ENCODE measurements at places on chromosomes 5 and 9.

GRCh38 chr5:164392531-164392930 lies 887.1 kb downstream of the MAT2B start:
- DNase-seq = no peak

DNA sequence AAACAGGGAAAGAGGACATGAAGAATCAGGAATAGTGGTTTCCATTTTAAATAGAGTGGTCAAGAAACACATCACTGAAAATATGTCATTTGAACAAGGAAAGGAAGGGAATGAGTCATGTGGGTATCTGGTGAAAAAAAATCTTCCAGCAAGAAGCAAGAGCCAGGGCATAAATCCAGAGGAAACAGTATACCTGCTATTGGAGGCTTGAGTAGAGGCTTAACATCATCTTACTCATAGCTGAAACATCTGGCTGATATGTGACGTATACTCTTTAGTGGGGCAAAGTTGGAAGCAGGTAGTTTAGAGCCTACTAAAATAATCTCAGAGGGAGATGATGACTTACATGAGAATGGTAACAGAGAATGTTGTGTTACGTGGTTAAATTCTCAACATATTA lies 517.2 kb downstream of the CAAP1 start:
- DNase-seq = no peak

DNA sequence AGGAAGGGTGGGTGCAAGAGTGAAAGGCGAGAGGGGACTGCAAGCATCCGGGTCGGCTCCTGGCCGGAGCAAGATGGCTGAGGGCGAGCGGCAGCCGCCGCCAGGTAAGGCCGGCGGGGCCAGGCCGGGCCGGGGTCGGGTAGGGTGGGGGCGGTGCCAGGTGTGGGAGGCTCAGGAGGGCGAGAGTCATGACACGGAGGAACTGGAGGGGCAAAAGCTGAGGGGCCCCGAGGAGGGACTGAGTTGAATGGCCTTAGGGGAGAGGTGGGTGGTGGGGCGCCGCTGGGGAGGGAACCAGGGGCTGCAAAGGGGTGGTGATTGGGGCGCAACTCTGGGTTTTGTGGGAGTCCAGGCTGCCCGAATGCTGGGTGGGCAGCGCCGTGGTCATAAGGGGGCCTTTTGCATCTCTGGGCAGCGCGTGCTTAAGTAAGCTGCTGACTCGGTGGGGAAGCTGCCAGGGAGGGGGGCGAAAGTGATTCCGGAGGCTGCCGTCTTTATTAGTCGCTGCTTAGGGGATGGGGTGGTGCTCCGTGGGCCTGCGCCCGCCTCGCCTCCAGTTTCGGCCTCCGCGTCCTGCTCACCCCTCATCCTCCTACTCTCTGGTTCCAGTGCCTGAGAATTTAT lies 425 bp downstream of the PTPA start:
- no peak for DNase-seq

GRCh38 chr9:136668983-136669790 lies 6.5 kb downstream of the EGFL7 start:
- DNase-seq = no peak

- DNase-seq = no peak
These were observed 56.6 kb downstream of the NDUFAF2 start for GRCh38 chr5:61001647-61002046.

- DNase-seq = no peak
These were observed 558.4 kb downstream of the BNC2 start for GRCh38 chr9:16312116-16312515.

DNA sequence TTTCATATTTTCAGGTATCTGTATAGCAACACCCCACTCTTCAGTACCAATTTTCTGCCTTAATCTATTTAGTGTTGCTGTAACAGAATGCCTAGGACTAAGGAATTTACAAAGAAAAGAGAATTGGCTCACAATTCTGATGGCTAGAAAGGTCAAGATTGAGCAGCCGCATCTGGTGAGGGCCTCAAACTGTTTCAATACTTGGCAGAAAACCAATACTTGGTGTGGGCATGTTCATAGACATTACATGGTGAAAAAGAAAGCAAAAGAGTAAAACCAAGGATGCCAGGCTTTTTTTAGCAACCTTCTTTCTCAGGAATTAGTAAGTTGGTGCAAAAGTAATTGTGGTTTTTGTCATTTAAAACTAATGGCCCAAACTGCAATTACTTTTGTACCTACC lies 1041.1 kb upstream of the CDH6 start:
- DNase-seq = no peak

GRCh38 chr9:83188277-83188676 lies 125.3 kb upstream of the RASEF start:
- no peak for DNase-seq

DNA sequence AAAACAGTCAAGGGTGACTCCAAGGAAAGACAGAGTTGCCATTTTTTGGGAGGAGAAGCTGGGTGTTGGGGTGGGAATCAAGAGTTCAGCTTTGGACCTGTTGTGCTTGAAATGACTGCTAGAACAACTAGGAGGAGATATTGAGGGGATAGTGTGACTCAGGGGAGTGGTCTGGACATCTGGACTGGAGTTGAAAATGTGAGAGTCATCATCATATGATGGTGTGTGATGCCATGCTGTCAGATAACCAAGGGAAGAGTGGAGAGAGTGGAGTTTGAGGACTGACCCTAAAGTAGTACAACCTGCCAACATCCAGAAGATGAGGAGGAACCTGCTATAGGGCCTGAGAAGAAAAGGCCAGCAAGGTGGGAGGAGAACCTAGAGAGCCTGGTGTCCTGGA lies 199.7 kb downstream of the ARHGEF28 start:
- no peak for DNase-seq

GRCh38 chr9:98767915-98768314 lies 28.4 kb downstream of the ANKS6 start:
- DNase-seq = no peak

DNA sequence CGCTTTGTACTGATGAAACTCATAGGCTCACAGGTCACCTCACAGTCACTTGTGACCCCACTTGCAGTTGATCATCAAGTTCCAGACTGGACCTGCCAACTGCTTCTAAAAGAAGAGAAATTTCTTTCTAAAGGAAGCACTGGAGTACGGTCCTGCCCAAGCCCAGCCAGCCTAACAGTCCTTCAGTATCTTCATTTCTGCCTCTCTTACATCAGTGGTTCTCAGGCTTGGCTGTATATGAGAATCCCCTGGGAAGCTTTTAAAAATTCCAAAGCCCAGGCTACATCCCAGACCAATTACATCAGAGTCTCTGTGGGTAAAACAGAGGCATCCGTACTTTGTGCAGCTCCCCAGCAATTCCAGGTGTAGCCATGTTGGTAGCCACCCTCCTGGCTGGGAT lies 282.1 kb downstream of the NFIB start:
- DNase-seq = no peak

DNA sequence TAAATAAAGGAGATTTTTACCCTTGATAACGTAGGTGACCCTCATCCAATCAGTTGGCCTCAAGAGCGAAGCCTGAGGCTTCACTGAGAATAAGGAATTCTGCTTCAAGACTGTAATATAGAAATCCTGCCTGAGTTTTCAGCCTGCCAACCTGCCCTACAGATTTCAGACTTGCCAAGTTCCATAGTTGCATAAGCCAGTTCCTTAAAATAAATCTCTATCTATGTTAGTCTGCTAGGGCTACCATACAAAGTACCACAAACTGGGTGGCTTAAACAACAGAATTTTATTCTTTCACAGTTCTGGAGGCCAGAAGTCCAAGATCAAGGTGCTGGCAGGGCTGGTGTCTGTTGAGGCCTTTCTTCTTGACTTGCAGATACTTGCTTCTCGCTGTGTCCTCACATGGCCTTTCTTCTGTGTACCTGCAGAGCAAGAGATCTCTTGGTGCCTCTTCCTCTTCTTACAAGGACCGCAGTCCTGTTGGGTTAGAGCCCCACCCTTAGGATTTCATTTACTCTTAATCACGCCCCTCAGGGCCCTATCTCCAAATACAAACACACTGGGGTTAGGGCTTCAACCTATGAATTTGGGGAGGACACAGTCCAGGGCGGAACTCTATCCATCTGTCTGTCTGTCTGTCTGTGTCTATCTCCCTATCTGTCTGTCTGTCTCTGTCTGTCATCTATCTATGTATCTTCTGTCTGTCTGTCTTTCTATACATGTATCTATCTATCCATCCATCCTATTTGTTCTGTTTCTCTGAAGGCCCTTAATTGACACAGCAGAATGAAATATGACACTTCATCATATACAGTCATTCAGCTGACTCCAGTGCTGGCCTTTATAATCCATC lies 17.0 kb upstream of the CMBL start:
- no peak for DNase-seq

- DNase-seq = no peak
These were observed 96.5 kb downstream of the TLE1 start for GRCh38 chr9:81592887-81593266.

DNA sequence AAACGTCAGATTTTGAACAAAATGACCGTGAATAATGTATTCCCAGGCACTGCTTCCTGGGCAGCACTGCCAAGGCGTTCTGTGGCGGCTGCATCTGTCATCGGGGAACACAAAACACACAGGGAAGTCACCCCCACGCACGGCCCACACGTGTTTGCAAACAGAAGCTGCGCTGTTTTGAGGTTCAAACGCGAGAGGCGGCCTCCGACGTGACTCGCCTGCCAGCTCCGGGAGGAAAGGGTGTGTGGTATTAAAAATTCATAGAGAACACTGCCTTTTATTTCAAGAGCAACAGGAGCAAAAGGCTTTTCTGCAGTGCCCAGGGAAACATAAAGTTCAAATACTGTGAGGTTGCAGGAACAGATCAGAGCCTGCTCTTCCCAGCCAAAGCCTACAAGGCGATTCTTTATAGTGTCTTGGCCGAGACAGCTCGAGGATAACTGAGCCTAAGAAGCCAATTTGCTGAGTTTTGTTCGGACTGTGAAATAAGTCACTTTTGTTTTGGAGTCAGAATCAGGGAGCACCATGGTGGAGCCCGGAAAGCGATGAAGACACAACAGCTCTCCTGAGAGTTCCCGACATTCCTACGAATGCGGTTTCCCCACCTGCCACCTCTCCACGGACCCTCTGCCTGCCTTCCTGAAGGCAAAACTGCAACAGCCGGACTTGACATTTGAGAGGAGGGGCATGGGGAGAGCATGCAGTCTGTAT lies 115.3 kb upstream of the IRX2 start:
- no peak for DNase-seq

GRCh38 chr5:86557920-86558319 lies 59.8 kb upstream of the COX7C start:
- DNase-seq = no peak

GRCh38 chr9:17318821-17319320 lies 184.0 kb downstream of the CNTLN start:
- DNase-seq = no peak

- DNase-seq = no peak
These were observed 23.8 kb upstream of the TRPM3 start for GRCh38 chr9:71145179-71145578.

- no peak for DNase-seq
These were observed 383.3 kb downstream of the OSTF1 start for GRCh38 chr9:75471549-75472114.

DNA sequence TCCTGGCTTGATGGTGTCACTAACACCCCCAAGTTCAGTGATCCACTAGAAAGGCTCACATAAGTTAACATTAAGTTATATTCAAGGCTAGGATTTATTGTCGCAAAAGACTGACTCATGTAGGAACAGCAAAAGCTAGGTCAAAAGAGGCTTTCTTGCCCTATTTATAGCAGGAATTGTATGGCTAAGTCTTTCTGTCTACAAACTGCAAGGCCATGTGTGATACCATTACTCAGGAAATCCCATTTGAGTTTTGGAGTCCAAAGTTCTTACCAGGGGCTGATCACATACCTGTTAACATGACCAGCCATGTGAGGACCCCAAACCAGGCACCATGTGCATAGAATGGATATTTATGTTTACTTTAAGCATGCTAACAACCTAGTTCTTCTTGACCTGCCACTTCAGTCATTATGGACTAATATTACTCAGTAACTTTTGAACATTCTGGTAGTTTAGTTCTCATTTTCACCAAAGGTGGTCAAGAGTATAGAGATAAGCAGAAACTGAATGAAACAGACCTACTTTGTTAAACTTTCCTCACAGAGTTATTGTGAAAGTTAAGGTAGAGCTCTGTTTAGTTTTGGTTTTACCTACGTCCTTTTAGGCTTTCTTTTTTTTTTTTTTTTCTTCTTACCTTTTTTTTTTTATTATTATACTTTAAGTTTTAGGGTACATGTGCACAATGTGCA lies 281.1 kb downstream of the FER start:
- no peak for DNase-seq

DNA sequence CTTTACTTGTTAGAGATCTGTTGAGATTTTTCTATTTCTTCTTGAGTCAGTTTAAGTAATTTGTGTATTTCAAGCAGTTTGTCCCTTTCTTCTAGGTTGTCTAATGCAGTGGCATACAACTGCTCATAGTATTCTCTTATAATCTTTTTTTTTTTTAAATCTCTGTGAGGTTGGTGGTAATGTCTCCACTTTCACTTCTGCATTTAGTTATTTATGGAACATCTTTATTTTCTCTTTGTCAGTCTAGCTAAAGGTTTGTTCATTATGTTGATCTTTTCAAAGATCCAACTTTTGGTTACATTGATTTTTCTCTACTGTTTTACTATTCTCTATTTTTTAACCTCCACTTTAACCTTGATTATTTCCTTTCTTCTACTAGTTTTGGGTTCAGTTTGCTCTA lies 13.8 kb downstream of the FOXE1 start:
- no peak for DNase-seq

DNA sequence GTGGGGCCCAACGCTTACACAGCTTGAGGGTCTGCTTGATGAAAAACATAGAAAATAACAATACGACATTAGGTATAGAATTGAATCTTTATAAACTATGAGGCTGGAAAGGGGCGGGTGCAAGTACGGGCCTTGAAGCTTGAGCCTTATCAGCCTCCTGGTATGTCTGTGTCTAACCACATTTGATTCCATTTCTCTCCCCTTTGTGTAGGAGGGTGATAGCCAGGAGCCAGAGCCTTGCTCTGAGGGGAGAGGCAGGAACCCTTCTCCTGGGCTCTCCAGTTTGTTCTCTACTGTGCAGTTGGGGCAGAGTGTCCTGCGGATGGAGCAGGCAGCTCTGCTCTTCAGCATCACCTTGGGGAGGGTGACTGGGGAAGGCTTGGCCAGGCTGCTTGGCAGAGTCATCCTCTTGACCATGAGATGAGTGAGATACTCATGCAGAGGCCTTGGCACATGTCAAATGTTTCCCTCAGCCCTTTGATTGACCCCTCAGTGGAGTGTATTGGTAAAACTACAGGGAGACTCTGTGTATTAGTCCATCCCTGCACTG lies 153.5 kb downstream of the SEMA6A start:
- no peak for DNase-seq

- DNase-seq = no peak
These were observed 97.4 kb downstream of the ANGPTL2 start for GRCh38 chr9:127025042-127025441.

DNA sequence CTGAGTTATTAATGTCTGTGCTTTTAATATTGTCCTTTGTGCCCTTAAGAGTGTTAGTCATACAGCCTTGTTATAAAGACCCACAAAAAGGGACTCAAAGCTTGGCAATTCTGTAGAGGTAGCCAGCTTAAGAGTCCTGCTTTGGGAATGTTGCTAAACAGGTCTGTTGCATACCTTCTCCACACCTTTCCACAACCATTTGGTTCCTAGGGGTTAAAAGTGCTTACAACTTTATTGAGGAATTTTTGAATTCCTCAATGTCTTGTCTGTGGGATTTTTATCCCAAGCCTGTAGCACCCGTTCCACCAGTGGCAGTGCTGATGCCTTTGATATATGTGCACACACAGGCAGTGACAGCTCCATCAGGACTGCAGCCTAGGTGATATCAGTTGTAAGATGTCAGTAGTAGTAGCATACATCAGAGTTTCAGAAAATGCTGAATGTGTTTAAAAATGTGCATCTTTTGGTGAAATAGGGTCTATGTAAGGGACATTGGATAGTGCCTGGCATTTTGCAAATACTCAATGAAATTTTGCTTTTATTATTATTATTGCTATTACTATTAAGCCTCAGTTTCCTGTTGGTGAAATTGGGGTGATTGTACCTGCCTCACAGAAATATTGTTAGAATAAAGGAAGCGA lies 68.5 kb downstream of the WWC1 start:
- no peak for DNase-seq
